Head of caudate nucleus (tissue), 42 donors: ENCODE measurements at places on chromosomes 7 and 10.

DNA sequence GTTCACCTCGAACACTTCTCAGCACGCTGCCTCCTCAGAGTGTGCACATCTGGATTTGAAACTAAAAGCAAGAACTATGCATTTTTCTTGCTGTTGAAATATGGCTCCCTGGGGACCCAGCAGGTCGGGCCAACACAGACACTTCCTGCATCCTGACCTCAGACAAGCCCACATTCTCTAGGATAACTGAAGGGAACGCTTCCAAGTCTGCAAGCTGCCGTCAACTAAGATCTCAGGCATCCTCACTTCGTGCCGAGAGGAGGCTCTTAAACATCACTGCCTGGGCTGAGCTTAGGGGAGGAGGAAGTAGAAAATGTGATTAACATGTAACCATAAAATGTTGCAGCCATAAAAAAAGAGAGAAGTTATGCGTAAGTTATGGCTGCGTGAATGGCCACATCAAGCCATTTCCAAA is 65.5 kb downstream of the PYROXD2 start:
- DNase-seq: no peak

DNA sequence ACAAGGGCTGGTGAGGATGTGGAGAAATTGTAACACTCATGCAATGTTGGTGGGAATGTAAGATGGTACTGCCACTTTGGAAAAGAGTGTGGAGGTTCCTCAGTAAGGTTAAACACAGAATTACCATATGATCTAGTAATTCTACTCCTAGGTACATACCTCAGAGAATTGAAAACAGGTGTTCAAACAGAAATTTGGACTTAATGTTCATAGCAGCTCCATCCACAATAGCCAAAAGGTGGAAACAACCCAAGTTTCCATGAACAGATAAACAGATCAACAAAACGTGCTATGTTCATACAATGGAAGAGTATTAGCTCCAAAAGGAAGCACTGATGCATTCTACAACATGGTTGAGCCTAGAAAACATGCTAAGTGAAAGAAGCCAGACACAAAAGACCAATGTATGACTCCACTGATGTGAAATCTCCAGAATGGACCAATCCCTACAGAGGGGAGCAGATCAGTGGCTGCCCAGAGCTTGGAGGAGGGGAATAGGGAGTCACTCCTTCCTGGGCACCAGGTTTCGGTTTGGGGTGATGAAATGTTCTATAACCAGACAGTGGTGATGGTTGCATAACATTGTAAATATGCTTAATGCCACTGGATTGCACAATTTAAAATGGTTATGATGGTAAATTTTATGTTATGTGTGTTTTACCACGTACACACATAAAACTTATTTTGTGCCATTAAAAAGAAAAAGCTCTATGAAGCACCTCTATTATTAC is 5.7 kb upstream of the WDR86 start:
- DNase-seq: no peak

- peak; percentile 48 for DNase-seq
These were observed 473 bp downstream of the PPP1R9A start for GRCh38 chr7:94907811-94908322.

DNA sequence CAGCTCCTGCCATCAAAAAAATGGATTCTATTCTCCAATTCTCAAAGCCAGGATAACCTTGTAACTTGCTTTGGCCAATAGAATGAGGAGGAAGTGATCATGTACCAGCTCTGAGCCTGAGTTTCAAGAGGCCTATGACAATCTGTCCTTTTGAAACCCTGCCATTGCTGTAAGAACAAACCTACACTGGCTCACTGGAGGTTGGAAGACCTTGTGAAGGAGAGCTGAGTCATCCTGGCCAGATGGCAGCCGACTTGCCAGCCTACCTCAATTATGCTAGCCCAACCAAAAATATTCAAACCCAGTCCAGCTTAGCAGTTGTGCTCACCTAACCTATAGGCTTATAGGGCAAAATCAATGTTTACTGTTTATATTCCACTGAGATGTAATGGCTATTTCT is 93.0 kb downstream of the HGF start:
- no peak for DNase-seq

GRCh38 chr7:80216996-80217842 is 82.6 kb downstream of the GNAI1 start:
- DNase-seq: no peak

DNA sequence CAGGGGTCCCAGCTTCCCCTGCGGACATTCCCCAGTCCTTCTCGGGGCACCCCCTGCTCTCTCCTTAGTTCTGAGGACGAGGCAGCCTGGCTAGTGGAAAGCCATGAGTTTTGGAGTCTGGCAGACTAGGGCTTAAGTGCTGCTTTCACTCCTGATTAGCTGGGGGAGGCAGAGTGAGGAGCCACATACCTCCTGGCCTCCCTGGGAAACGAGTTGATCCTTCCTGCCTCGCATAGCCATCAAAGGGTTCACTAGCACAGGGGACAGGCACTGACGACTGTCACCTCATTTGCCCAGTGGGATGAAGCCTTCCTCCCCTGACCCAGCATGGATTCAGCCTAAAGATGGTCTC is 402.5 kb downstream of the RPS24 start:
- no peak for DNase-seq

- DNase-seq: no peak
These were observed 86.4 kb downstream of the TMEM106B start for GRCh38 chr7:12297283-12298108.
